Panc1 (cell line): ENCODE measurements at places on chromosomes 2 and 18.

DNA sequence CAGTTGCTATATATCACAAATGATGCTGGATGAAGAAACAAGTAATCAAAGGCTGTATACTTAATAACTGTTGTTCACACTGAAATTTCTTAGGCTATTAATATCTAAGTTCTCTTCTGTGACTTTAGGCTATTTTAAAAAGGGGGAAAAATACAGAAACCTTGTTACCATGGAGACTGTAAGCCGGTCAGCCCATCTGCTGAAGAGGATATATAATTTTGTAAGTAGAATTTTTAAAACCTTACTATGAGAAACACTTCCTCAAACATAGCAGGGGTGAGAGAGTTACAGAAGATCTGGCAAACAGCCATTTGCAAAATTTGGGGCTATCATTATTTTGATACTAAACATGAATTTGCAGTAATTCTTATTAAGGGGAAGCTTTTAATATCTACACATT, 27.8 kb downstream of the CACNB4 start:
- no peak for DNase-seq

DNA sequence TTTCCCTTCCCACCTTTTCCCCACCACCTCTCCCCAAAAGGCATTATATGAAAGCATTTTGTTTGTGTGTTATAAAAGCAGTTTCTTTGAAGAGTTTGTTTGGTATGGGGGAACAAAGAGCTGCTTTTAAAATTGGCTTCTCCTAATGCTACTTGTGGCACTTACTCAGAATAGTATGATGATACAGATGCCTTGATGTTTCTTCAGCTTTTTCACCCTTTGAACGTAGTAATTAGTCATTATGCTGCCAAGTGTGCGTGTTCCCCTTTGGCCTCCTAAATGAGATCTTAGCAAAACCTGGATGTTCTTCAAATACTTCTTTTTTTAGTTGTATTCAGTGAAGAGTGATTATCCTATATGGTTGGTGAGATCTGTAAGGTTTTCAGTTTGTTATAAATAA, 183.4 kb downstream of the PTGR3 start:
- no peak for DNase-seq

GRCh38 chr2:108633409-108633808, 85.9 kb upstream of the RANBP2 start:
- DNase-seq: no peak

GRCh38 chr2:11103984-11104793, 51.1 kb upstream of the SLC66A3 start:
- no peak for DNase-seq

- DNase-seq: no peak
Observed at GRCh38 chr2:205566606-205567168, 115.6 kb upstream of the NRP2 start.

DNA sequence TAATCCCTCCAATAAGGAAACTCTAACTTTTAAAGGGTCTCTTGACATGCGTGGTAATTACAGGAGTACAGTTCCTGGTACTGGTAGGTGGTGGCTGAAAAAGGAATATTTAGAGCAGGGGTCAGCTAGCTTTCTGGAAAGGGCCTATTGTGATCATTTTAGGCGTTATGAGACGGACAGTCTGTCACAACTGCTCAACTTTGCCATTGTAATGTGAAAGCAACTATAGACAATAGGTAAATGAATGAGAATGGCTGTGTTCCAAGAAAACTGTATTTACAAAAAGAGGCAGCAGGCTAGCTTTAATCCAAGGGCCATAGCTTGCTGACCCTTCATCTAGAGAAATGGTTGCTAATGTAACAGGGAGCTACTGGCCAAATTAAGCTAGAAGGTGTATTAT, 177.7 kb upstream of the LRRTM1 start:
- no peak for DNase-seq

- no peak for DNase-seq
Observed at GRCh38 chr2:176984987-176985386, 227.6 kb upstream of the HNRNPA3 start.

DNA sequence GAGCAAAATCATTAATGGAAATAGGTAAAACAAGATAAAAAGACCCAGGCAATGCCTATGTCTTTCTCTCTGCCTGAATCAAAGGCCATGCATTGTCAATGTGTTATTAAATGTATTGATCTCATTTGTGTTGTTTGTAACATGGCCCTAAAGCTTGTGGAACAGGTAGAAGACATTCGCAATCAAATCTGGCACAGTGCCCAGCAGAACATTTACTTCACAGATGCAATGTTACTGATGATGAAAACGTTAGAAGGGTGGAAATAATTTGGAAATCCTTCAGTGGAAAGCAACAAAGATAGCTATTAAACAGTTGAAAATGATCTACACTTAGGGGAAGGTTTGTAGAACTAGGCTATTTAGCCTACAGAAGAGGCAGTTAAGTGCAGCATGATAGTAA, 368.2 kb downstream of the EPHA4 start:
- DNase-seq: no peak

DNA sequence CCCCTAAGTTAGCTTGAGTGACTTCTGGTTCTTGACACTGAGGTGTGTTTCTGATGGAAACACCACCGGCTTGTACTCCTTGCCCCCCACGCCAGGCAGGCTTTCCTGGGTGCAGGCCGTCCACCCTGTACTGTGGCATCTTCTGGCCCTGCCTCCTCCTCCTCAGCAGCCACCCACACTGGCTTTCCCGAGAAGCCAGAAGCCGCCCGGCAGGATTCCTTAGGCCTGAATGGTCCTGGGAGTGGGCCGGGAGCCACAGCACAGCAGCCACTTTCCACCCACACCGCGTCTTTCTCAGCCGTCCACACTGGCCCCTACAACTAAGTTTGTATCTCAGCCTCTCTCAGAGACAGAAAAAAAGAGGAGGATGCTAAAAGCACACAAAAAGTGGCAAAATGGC, 2.1 kb upstream of the HSBP1L1 start:
- no peak for DNase-seq

GRCh38 chr2:3670941-3671340, 12.9 kb downstream of the ALLC start:
- DNase-seq: no peak

DNA sequence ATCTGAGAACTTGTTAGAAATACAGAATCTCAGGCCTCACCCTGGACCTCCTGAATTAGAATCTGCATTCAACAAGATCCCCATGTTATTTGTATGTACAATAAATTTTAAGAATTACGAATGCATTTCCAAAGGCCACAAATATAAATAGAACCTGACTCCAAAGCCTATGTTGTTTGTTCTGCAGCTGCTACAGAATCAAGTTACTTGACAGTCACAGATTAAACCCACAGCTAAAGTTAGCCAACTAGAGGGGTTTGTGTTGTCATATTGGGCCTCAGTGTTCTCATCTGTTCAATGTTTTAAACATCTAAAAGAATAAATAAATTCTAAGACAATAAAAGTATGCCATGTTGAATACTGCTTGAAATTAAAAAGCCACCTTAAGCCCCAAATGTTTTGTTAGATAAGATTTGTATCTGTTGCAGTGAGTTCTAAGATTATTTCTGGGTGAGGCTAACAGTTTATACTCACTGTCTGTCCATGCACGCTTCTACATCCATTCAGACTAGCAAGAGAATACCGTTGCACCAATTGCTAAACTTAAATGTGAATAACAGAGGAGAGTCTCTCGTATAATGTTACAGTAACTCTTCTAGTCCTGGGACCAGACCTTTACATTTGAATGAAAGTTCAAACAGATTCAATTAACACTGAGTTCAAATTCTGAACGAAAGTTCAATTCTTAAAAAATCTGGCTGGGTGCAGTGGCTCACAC, 200.4 kb downstream of the MEMO1 start:
- no peak for DNase-seq

GRCh38 chr2:204264085-204264553, 281.2 kb upstream of the PARD3B start:
- no peak for DNase-seq

DNA sequence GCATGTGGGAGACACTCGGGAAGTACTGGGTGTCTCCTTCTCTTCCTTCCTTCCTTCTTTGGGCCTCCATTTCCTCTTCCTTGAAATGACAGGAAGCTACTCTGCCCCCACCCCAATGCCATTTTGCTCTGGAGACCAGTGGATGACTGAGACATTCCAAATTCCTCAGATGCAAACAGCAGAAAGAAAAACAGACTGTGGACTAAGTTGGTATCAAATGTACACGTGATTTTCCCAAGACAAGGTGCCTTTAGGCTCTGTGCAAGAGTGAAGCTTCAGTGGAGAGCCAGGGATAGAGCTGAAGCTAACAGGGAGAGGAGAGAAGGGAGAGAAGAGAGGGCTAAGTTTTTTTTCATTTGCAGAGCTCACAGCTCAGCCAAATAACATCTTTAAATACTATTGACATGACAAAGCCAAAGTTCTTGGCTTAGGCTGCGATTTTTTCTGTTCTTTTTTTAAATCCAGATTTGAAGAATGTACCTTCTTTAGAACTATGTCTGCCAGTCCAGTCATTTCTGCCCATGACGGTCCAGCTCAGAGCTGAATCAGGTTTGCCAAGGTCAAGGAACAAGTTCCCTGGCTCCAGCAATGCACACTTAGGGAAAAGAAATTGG, 84.5 kb upstream of the LCLAT1 start:
- no peak for DNase-seq

GRCh38 chr2:235638541-235639427, 144.9 kb downstream of the AGAP1 start:
- no peak for DNase-seq

DNA sequence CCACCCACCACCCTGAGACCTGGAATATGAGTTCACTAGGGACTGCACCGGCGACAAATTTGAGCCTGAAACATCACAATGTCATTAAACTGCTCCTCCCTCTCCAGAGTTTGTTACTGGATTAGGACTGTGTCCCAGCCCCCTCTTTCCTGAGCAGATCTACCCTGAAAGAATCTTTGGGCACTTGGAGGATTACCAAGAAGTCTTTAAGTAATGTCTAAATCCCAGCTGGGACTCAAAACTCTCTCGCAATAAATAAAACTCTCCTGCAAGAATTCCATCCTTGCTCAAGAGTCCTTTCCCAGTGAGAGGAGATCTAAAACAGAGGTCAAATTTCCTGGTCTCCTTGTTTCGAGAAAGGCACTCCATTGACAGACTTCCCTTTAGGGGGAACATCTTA, 20.9 kb downstream of the GKN2 start:
- no peak for DNase-seq

DNA sequence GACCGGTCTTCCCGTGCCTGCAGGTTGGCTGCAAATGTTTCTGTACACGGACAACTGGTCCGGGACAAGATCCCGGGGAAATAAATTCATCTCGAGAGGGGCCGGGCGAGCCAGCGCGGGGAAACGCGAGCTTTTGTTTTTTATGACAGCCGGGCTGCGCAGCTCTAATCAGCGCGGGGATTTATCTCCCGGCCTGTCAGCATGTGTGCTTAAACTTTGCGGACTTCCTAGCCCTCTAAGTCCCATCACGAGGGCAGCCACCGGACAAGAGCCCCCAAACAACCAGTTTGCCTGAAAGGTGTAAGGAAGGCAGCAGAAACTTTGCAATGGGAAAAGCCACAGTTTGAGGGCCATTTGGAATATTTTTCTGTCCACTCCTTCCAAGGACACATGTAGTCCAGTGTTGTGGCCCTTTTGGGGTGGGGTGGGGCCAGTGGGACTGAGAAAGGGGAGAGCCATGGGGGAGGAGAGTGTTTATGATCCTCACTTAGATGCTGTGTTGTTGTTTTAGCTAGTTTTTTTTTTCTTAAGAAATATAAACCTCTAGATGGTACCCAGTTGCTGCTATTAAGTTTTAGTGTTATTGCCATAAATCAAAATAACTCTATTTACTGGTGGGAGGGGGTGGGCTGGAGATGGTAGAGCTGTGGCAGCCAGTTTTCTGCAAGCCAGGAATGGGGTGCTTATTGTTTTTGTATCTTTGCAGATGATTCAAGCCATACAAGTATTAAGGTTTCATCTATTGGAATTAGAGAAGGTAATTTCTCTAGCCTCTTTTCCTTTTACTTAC, 6.0 kb downstream of the MEIS1 start:
- DNase-seq: no peak

GRCh38 chr2:26636935-26637334, 4.2 kb downstream of the CIB4 start:
- no peak for DNase-seq

DNA sequence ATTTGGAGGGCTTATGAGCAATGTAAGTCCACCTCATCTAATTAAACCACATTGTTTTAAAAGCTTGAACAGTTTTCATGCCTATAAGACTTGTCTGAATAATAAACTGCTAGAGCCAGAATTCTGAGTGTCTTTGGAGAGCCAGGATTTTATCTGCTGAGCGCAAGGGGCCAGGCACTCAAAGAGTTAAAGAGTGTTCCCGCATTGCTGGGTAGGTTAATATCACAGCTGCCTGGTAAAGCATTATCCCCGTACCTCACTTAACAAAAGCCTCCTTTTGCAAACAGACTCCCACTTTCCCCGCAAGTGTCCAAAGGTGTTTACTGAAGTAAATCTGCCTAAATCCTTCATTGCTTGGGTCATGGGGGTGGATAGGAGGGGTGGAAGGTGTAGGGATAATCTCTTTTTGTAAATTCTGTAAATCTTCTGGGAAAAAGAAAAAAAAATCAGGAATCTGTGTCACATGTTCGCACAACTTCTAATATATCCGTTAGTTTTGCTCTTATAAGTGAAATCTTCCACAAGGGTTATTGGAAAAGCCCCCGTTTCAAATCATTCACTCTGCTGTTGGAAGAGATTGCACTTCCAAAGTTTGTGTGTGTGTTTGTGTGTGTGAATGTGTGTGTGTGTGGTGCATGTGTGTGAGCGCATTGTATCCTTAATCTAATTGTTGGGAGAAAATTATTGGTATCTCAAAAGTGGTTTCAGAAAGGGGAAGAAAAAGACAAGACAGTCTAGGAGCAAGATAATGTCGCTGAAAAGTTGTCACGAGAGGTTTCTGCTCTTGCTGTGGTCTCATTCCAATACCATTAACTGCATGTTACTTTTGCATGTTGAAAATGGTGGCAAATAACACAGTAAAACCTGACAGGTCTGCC, 10.7 kb downstream of the ZEB2 start:
- no peak for DNase-seq

DNA sequence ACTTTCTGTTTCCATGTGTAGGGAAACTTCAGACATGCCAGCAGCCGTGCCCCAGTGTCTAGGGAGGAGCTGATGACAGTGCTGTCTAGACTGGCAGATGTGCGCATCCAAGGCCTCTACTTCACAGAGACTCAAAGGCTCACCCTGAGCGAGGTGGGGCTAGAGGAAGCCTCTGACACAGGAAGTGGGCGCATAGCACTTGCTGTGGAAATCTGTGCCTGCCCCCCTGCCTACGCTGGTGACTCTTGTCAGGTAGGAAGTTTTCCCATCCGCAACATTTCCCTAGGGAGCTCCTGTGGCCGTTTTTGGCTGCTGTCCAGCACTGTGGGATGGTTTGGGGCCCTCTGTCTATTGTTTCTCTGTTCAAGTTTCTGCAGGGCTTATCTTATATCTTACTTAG, 143.1 kb upstream of the TTC39C start:
- no peak for DNase-seq

DNA sequence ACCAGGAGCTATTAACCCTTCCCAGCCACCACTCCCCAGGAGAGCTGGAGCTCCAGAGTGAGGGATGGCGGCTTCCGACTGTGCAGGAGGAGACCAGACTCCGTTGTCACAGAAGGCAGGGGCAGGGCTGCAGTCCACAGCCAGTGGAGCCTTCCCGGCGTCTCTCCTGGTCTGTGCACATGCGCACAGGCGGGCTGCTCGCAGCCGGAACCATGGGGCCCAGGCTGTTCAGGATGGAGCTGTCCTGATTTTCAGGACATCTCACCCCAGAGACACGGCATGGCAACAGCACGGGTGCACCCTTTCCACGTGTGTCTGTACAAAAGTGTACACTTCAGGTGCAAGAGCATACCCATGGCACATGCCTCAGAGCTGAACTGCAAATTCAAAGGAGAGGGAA, 28.9 kb downstream of the EIPR1 start:
- DNase-seq: no peak

GRCh38 chr2:18346344-18346743, 214.1 kb downstream of the RDH14 start:
- DNase-seq: no peak

GRCh38 chr2:232779465-232779864, 3.1 kb upstream of the KCNJ13 start:
- no peak for DNase-seq
